ENCODE measurements at places on chromosomes 12 and 14.

DNA sequence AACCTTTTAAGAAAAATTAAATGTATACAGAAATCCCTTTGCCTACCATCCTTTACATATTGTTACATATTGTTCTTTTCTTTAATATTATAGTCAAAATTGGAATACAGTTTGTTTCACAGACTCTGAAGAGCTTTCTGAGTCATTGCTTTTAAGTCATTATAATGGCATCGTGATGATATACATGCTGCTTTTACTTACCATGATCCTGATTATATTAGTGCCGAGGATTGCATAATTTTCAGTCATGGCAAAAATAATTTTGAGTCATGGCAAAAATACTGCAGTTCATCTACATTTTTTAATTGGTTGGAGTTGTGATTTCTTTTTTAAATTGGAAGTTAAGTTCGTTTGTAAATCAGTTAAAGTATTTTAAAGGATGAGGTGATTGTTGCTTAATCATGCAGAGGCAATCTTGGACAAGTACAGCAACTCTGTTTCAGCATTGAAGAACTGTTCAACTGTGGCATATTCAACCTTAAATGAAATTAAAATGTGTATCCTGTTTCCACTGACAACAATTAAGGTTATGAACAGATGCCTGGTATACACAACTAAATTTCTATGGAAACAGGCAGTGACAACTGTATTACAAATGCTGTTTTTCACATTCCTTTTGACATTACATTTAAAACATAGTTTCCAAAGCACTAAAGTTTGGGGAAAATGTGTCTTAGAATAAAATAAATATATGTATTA lies 142.3 kb downstream of the PCNX1 start:
- DNase-seq: no peak

DNA sequence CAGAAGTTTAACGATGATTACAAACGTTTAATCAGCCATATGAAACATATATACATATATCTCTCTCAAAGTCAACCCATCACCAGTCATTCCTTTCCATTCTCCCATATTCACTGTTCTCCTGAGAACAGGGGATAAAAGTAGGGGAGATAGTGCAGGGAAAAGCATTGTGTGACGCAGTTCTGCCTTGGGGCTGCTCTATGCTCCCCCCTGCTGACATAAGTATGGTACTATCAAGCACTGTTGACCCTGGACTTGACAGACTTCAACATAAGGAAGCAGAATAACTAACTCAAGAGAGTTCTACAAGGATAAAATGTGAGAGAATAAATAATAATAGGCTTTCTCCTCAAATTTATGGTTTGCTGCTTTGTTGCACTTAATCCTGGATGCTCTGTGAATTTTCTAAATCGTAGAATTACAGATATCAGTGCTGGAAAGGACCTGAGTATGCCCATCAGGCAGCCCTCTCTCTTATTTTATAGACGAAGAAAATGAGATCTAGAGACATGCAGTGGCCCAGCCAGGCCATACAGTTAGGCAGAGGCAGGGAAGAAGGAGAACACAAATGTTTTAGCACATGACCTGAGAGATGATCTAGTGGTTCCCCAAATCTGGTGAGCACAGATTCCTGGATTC lies 87.2 kb downstream of the SCN8A start:
- DNase-seq: peak; percentile 66

GRCh38 chr12:5154091-5154490 lies 110.4 kb downstream of the KCNA5 start:
- no peak for DNase-seq

DNA sequence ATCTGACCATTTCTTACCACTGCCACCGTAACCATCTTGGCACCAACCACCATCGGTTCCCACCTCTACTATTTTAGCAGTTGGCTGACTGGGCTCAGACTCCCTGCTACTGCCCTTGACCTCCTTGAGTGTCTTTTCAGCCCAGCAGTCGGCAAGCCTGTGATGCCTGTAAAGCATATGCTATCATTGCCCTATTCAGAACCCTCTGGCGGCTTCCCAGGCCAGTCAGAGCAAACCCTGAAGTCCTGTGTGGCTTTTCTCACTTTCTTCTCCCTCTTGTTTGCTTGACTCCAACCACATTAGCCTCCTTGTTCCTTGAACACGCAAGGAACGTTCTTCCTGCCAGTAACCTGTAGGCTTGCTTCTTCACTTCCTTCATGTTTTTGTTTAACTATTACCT lies 6.2 kb downstream of the IRAK3 start:
- DNase-seq: no peak

GRCh38 chr12:46402451-46402850 lies 29.9 kb upstream of the SLC38A2 start:
- DNase-seq: no peak

GRCh38 chr14:33851931-33852330 lies 98.9 kb downstream of the EGLN3 start:
- no peak for DNase-seq

DNA sequence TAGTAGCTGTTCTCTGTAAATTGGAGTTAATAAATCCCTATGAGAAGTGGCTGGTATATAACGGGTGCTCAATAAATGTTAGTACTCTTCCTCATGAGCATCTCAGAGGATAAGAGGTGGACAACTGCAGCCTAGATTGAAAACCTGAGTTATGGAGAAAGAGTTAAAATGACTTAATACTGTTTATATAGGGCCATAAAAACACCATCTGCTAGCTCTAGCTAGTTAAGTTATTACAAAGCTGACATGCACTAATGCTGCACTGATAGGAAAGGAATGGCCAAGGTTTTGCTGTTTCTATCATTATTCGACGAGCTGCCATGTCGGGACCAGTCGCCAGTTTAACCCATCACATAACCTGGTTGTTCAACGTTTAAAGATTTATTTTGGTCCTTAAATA lies 72.0 kb upstream of the SEL1L start:
- no peak for DNase-seq

Data from K562 (cell line).